A549 treated with GW870086 at 1 μM for 4 hours (cell line): ENCODE measurements at places on chromosomes 7 and 10. TPM values are rescaled to one million over a fixed set of nuclear protein-coding genes. Genes with fewer than 3 reads are reported as not detected.

Gene CUTC
- total RNA-seq: 32.6 to 38.3 TPM (median 33.9 TPM) in 5 replicates

Gene TSPAN33
- total RNA-seq: 4.6 to 6.8 TPM (median 6.5 TPM) in 5 replicates

Gene IL2RA
- not detected in 5 replicates for total RNA-seq

Gene CALN1
- not detected in 5 replicates for total RNA-seq

Gene PCLO
- total RNA-seq: 0.88 to 1.4 TPM (median 1.1 TPM) in 5 replicates

Gene CTNNA3
- not detected in 5 replicates for total RNA-seq

Gene ZPBP
- not detected in 5 replicates for total RNA-seq

Gene UCMA
- total RNA-seq: not detected in 5 replicates

Gene COL1A2
- total RNA-seq: not detected in 5 replicates

Gene ATOH7
- total RNA-seq: 0.17 to 0.34 TPM (median 0.18 TPM) in 5 replicates

Gene ANKRD61
- total RNA-seq: 0.43 to 0.77 TPM (median 0.53 TPM) in 5 replicates

Gene NFE2L3
- 7.3 to 9.0 TPM (median 8.2 TPM) in 5 replicates for total RNA-seq

Gene TAS2R60
- not detected in 5 replicates for total RNA-seq

Gene TBC1D12
- total RNA-seq: 4.6 to 5.9 TPM (median 5.4 TPM) in 5 replicates

Gene PDK4
- total RNA-seq: 6.8 to 10.4 TPM (median 10.3 TPM) in 5 replicates

Gene XRCC2
- total RNA-seq: 3.3 to 5.5 TPM (median 4.7 TPM) in 5 replicates

Gene TFPI2
- 243 to 308 TPM (median 265 TPM) in 5 replicates for total RNA-seq

Gene ACTR3C
- total RNA-seq: 0.36 TPM in 1 of 5 replicates, not detected in the others

Gene GATA3
- total RNA-seq: 3.2 to 4.3 TPM (median 3.9 TPM) in 5 replicates

Gene DRGX
- total RNA-seq: 0.05 TPM in 1 of 5 replicates, not detected in the others

Gene ACSM6
- total RNA-seq: not detected in 5 replicates

Gene GRM3
- total RNA-seq: not detected in 5 replicates

Gene SPDYE2B
- total RNA-seq: not detected in 5 replicates

Gene ADCYAP1R1
- total RNA-seq: 0.01 to 0.08 TPM (median 0.02 TPM) in 3 of 5 replicates, not detected in the others

Gene SPDYE9
- not detected in 5 replicates for total RNA-seq

Gene REEP3
- total RNA-seq: 14.8 to 20.6 TPM (median 17.6 TPM) in 5 replicates

Gene ARHGEF35
- 0.25 to 0.49 TPM (median 0.33 TPM) in 5 replicates for total RNA-seq

Gene ZNF488
- 9.7 to 13.1 TPM (median 11.6 TPM) in 5 replicates for total RNA-seq

Gene SPDYE1
- not detected in 5 replicates for total RNA-seq

Gene TMEM184A
- 6.7 to 13.2 TPM (median 9.5 TPM) in 5 replicates for total RNA-seq

Gene CTAGE8
- total RNA-seq: not detected in 5 replicates

Gene PDE6C
- not detected in 5 replicates for total RNA-seq

Gene HTR5A
- not detected in 5 replicates for total RNA-seq

Gene LEP
- total RNA-seq: not detected in 5 replicates

Gene PRXL2A
- 41.2 to 44.9 TPM (median 43.7 TPM) in 5 replicates for total RNA-seq

Gene PRSS37
- total RNA-seq: not detected in 5 replicates

Gene EPC1
- total RNA-seq: 14.8 to 18.6 TPM (median 16.6 TPM) in 5 replicates

Gene C10orf53
- total RNA-seq: not detected in 5 replicates

Gene GRB10
- 57.9 to 72.5 TPM (median 67.0 TPM) in 5 replicates for total RNA-seq
